Suprapubic skin (tissue), 4 donors: ENCODE measurements at places on chromosomes 4 and X. TPM values are rescaled to one million over a fixed set of nuclear protein-coding genes. Genes with fewer than 3 reads are reported as not detected.

GRCh38 chr4:15774020-15774420, 4.1 kb upstream of the CD38 start:
- no peak for DNase-seq

- DNase-seq = no peak
Observed at GRCh38 chr4:147899512-147899911, 167.6 kb downstream of the ARHGAP10 start.

Gene TKTL2
- total RNA-seq = not detected

DNA sequence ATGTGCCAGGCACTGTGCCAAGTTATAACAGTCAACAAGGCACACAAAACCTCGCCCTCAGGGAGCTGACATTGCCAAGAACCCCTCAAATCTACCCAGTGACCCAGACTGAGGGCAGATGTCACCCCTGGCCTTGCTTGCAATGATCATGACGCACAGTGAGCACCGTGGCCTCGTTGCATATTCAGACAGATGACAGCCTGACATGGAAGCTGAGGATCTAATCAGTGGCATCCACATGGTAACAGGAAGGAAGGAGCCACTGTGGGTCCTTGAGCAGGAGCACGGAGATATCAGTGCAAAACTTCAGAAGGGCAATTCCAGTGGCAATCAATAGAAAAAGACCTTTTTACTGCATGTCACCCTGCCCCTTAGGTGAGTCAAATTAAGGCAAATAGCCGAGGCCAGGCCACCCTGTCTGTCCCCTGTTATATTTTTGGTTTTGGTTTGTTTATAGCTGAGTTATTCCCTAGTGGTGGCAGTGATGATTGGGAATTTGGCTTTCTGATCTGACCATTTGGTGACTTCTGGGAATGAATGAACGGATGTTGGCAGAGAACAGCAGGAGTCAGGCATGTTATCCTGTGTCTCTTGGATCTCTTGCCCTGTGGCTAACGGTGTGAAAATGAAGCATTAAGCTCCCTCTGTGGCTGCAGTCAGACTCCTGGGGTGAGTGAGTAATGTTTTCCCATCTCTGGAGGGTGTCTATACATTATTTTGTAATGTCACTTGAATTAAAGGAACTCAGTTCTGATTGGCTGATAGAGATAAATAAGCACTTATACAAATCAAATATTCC, 20.4 kb downstream of the WDR13 start:
- no peak for DNase-seq

DNA sequence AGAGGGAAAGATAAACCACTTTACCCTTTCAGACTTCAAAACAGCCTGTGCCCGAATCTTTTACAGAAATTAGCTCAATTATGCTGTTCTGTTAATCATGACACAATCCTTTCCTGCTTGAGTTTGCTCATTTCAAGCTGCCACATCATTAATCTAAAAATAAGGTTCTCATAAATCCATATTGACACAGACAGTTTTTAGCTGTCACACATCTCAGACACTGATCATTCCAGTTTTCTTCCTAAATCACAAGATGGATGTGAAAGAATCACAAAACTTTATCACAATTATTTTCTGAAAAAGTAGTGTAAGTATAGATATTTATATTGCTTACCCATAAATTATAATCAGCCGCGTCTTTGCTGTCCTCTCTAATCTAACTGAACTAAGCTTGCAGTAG, 27.9 kb upstream of the AMELX start:
- no peak for DNase-seq

Gene TCEAL8
- total RNA-seq = 43.6 TPM

DNA sequence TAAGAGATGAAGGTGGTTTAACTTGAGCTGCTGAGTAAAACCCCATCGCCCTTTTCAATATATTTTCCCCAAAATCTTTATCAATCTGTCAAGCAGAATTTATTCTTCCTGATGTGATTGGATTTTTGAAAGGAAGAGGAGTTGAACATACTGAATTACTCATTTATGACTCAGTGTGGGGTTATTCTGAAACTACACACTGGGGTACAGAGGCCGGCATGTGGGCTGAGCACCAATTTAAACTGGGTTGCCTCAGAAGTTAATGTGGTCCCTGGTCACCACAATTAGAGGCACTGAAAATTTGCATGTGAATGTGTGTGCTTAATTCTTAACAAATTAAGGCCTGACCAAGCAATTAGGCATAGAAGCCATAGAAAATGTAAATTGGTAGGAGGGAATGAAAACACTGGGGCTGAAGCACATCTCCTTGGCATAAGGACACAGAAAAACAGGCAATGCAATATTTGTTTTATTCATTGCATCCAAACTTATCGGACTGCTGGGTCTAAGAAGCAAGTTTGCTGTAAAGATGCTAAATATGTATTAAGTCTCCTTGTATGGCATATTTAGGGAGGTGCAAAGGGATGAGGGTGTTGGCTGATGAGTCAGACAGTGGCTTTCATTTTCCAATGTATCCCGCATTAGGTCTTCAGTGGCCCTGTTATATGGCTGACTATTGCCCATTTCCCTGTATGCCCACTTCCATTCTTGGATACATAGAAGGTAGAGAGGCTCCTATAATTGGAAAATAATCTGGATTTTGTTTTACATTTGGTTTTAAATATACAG, 170.9 kb downstream of the IL15 start:
- DNase-seq = no peak

GRCh38 chr4:55466001-55466400, 70.2 kb downstream of the TMEM165 start:
- no peak for DNase-seq

Gene TCEAL7
- total RNA-seq = 2.1 TPM

- no peak for DNase-seq
Observed at GRCh38 chr4:121873604-121874003, 3.3 kb upstream of the BBS7 start.

DNA sequence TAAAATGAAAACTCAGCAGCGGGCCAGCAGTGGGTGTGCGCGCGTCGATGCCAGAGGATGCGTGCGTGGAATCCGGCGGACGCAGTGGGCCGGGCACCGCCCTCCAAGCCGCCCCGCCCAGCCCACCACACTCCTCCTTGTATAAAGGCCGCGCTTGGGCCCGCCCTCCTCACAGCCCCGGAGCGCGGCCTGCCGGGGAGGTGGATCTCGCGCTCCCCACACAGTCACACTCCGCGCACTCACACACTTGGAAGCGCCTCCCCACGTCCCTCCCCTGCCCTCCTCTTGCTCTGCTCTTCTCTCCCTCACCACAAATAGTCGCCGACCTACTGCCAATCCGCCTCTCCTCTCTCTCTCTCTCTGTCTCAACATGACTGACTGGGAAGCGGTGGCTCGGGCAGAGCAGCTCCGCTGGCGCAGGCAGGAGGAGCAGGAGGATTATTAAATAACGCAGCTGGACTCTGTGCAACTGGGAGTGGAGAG, at the start of gene CCSER1:
Gene CCSER1, plus strand, starts transcription at position 172 of the 483 bp plus-strand sequence.
- peak; percentile 81 for DNase-seq

Gene WDR17
- 0.40 TPM for total RNA-seq

- no peak for DNase-seq
Observed at GRCh38 chr4:121675715-121676114, 21.1 kb downstream of the ANXA5 start.

Gene HOPX
- 1,214 TPM for total RNA-seq

- no peak for DNase-seq
Observed at GRCh38 chr4:69984030-69984443, 11.7 kb upstream of the STATH start.

- no peak for DNase-seq
Observed at GRCh38 chrX:114964374-114964773, 53.0 kb downstream of the IL13RA2 start.

GRCh38 chr4:13365195-13365594, 118.9 kb downstream of the RAB28 start:
- no peak for DNase-seq

GRCh38 chrX:83906921-83907320, 46.0 kb downstream of the CYLC1 start:
- DNase-seq = no peak

DNA sequence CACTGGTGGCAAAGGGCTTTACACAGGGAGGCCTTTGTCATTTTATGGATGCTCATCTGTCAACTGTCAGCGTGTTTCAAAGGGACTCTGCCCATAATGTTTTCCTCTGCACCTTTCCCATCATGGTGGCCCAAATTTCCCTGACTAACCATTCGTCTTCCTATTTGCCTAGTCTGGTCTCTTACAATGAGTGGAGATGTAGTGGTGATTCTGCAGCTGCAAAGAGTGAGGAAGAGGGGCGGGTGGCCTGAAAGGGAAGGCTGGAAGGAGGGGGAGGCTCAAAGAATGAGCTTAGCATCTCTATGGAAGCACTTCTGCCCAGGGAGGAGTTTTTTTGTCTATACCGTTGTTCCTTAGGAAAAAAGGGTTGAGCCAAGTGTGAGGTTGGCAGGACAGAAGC, 447.5 kb downstream of the NKX6-1 start:
- no peak for DNase-seq

DNA sequence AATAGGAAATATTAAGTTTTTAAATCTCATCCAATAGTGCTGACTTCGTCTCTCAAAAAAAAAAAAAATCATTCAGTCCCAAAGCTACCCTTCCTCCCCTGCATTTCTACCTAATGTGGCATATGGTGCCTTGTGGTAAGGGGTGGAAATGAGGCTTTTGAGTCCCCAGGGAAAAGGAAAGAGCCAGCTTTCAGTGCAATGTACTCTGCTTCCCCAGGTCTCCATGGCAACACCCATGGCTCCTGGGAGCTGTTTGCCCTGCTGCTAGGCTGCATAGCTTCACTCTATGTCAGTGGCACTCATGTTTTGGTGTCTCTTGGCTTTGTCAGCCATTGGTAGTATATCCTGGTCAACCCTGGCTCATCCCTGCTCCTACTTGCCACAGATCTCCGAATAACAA, 175.9 kb downstream of the SLC39A8 start:
- no peak for DNase-seq

Gene TMEM150C
- 10.7 TPM for total RNA-seq

Gene RPA4
- 1.4 TPM for total RNA-seq

- no peak for DNase-seq
Observed at GRCh38 chr4:88191404-88191803, 33.0 kb upstream of the ABCG2 start.

- DNase-seq = peak; percentile 66
Observed at GRCh38 chr4:6461301-6462165, 10.9 kb downstream of the PPP2R2C start.

DNA sequence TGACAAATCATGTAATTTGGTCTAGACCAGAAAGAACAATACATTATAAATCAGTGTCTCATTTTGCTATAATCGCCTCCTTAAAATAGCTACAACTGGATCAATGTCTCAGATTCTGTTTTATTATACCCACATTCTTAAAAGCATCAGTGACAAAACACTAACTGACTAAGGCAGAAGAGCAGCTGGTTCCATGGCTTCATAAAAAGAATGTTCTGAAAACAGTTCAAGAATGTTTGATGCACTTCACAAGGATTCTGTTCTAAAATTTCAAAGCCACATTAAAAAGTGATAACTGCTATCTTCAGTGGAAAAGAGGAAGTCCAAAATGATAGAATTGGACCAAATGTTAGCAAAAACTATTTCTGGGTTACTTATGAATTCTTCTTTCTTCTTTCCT, 69.8 kb downstream of the COL25A1 start:
- no peak for DNase-seq

DNA sequence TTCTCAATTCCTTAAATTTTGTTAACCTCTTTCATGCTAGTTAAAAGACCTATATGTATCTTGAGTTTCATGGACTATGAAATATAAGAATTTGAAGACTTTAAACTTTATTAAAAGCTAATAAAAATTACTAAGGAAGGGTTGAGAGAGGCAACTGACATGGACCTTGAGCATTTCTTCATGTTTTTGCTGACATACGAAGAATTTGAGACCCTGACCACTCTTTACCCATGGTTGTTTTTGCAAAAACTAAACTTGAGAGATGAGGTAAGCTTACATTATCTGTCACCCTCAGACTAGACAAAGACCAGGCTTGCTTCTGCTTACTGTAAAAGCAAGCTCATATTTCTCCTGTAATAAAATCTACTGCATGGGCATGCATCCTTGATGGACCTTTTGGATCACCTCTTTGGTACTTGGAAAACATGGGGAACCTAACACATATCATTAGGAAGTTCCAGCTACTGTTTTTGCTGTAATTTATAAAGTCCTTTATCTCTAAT, 338.2 kb upstream of the PABPC4L start:
- DNase-seq = no peak

GRCh38 chr4:113831457-113831856, 69.9 kb upstream of the CAMK2D start:
- no peak for DNase-seq

- no peak for DNase-seq
Observed at GRCh38 chr4:161829591-161829990, 334.2 kb downstream of the FSTL5 start.

- no peak for DNase-seq
Observed at GRCh38 chr4:146550161-146550560, 28.4 kb upstream of the SLC10A7 start.

Gene USP46
- total RNA-seq = 8.4 TPM

DNA sequence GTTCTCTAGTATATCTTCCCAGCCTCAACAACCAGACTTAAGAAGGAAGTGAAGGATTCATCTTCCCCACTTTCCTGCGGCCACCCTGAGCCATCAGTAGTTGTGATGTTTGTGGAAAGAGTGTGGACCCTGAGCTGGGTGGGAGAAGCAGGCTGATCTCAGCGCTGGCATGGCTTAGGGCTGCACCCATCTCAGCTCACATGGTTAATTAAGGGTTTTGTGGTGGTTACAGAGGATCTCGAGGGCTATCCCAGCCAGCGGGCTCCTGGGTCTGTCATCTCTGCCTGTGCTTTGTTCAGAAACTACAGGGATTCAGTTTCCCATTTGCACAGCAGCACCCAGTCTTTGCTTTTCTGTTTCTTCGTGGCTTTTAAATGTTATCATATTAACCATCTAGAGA, 163.4 kb downstream of the PTTG2 start:
- no peak for DNase-seq

GRCh38 chr4:4759232-4759631, 100.2 kb upstream of the MSX1 start:
- no peak for DNase-seq

- DNase-seq = no peak
Observed at GRCh38 chr4:138871555-138871875, 144.1 kb upstream of the NOCT start.

DNA sequence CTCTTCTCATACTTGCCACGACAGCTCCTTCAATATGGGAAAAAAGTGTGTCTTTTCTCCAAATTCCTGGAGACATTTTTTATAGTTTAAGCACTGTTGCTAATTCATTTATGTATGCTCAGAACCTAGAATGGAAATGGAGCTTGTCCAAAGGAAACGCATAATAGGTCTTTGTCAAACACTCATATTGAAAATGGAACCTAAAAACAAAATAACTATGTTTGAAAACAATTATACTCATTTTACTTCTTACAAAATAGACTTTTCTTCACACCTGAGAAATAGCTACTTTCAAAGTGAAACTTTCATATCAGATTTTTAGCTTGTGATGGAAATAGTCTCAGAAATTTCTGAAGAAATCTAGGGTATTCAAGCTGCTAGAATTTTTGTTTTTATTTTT, 529.7 kb upstream of the BOD1L1 start:
- no peak for DNase-seq

Gene CTSO
- total RNA-seq = 8.0 TPM
